ENCODE measurements at places on chromosomes 11 and 22.
A peak's percentile ranks its signal among the peaks of the same experiment; 100 is the strongest.

GRCh38 chr11:12669930-12670329 is 4.3 kb upstream of the TEAD1 start:
- no peak for ATAC-seq

DNA sequence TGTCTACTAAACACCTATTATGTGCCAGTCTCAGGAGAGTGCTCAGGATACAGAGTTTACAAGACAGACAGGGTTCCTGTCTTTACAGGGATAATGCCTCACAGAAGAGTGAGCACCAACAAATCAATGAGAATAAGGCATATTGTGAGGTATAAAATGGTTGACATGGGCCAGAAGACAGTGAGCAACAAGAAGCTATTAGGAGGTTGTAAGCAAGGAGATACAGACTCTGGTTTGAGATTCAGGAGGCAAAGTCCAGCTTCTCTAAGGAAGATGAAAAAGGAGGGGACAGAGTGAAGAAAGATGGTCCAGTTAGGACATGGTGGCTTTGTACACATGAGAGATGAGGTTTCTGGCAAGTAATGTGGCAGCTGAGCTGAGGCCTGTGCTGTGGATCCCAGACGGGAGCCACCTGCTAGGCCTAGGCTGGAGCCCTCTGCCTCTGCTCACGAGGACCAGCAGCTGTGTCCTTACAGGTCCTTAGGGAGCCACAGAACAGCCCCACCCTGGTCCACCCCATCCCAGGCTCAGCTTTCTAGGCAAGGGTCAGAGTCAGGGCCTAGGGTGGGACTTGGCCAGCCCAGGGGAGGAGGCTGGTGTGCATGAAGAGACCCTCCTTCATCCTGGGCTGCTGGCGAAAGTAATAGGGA is 110.5 kb downstream of the ZNF280B start:
- no peak for ATAC-seq

DNA sequence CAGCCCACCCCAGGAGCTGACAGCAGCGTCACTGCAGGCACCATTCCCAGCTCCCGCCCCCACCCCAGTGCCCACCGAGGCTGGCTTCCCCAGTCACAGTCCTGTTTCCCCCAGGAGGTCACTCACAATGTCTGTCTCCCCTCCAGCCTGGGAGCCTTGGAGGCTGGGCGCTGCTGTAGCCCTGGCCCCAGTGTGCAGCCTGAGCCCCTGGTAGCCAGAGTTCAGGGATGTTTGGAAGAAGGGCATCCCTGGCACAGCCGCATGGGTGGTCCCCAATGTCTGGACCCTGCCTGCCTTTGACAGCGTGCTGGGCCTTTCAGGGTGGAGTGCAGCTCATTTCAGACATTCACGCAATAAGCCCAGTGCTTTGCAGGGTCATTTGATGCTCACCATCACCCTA is 4.3 kb downstream of the CAPN5 start:
- no peak for ATAC-seq

DNA sequence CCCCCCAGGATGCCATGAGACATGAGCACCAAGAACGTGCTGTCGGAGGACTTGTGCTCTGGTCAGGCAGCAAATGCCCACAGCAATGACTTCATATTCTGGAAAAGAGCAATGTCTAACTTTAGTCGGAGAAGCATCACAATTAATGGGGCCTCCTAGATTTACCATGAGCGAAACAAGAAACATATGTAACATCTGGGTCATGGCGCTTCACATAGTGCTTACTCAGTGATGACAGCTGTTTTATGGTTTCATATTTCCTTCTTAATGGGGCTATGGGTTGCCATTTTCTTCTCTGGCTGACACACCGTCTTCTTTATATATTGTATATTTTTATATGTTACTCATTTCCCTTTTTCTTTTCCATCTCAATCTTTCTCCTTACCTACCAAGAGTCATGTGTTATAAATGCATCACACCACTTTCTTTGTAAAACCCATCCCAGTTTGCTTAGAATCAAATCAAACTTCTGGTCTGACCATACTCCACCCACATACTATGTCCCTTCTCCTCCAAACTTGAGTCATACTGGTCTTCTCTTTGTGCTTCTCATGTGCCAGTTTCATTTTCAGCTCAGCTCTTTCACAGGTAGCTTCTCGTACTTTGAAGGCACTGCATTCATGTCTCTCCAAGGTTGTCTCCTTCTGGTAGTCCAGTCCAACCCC is 9.4 kb upstream of the CASP12 start:
- ATAC-seq, result no peak

DNA sequence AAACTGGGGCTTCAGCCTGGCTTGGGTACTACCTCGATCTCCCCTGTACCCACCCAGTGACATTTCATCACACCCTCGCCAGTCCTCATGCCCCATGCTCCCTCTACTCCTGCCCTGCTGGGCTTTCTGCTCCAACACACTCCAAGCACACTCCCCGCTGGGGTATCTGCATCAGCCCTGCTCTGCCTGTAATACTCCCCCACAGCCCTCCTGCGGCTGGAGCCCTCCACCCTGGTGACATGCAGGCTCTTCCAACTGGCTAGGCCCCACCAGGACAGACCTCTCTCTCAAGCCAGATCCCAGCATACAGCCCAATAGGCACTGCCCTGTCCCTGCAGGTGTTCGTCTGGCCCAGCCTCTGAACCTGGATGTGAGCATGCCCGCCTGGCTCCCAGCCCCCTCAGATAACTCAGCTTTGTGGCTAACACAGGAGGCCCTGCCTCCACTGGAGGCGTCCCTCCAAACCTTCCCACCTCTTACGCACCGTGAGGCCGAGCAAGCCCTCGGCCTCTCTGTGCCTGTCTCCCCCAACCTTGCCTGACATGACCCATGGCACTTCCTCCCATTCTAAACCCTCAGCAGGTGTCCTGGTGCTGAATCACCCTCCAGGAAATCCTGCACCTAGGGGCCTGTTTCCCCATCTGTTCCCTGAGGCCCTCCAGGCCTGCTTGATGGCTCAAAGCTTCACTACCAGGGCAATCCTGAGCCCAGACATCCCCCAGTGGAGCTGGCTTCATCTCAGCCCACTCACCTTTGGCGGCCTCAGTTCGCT is 33.5 kb upstream of the TXNRD2 start:
- ATAC-seq, result peak; percentile 1

- no peak for ATAC-seq
Observed at GRCh38 chr22:33326540-33327295, 268.5 kb upstream of the SYN3 start.

GRCh38 chr22:25169278-25170031 is 30.2 kb upstream of the CRYBB3 start:
- no peak for ATAC-seq

- ATAC-seq, result peak; percentile 28
Observed at GRCh38 chr11:45247433-45247832, 38.7 kb downstream of the SYT13 start.

GRCh38 chr22:41526830-41527799 is 17.2 kb downstream of the POLR3H start:
- ATAC-seq, result peak; percentile 67

- ATAC-seq, result no peak
Observed at GRCh38 chr11:75442161-75442885, 9.3 kb upstream of the KLHL35 start.

DNA sequence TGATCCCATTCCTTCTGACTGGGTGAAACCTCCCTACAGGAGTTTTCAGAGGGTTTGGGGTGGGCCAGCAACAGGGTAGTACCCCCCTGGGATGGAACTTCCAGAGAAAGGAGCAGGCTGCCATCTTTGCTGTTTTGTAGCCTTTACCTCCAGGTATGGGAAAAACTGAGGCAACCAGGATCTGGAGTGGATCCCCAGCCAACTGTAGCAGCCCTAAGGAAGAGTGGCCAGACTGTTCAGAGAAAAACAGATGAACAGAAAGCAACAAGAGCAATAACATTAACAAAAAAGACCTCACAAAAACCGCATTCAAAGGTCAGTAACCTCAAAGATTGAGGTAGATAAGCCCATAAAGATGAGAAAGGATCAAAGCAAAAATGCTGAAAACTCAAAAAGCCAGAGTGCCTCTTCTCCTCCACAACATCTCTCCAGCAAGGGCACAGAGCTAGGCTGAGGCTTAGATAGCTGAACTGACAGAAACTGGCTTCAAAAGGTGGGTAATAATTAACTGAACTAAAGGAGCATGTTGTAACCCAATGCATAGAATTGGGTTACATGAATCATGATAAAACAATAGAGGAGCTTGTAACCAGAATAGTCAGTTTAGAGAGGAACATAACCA is 1288.6 kb upstream of the CNTN5 start:
- no peak for ATAC-seq
